ENCODE measurements at places on chromosomes 3 and 15.

DNA sequence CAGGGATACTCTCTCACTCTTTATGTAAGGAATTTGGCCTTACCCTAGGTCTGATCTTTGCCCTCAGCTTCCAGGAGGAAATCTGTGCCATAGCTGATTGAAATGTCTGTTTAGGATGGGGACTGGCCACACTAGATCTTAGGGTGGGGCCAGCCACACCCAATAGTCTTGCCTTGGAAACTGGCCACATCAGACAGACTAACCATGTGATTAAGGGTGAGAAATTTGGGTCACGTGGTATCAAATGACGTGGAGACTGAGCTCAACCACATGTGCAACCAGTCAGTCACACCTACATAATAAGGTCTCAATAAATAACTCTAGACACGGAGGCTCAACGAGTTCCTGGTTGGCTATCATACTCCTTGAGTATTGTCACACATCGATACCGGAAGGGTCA is 113.5 kb downstream of the CNTN3 start:
- no peak for DNase-seq

DNA sequence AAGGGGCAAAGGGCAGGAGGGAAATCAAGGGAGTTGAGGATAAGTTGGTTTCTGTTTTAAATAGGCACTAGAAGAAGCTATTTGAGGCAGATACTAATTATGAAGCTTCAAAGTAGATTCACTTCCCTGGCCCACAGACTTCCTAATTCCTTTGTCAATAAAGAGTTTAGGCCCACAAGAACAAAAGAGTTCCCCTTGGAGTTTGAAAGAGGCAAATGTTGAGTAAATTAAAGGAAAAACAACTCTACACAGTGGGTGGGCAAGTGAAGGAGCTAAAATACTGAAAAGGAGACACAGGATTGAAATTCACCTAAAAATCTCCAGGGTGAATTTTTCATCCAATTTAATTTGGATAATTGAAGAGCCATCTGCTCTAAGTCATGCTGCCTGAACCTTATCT is 411.7 kb upstream of the RORA start:
- DNase-seq = no peak

DNA sequence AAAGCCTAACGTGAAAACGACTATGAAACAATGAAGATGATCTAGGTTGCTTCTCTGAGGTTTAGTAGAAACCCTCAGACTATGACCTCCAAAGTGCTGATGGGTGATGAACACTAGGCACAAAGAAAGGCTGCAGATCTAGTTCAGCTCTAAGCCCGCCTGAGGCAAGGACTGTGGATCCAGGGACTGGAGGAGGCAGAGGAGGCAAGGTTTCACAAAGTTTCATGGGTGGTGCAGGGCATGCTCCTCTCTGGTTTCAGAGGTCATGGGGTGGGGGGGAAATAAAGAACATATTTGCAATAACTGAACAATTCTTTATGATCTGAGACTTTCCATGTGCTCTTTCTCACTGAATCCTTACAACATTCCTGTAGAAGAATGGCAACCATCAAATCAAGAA is 679.2 kb downstream of the NTRK3 start:
- DNase-seq = no peak

GRCh38 chr15:95577927-95578326 is 752.6 kb upstream of the NR2F2 start:
- DNase-seq = no peak

GRCh38 chr3:128466840-128467541 is at the start of gene DNAJB8:
Gene DNAJB8, minus strand, starts transcription at chr3:128466890. Its CDS starts 3,645 bp downstream, at chr3:128463245.
- no peak for DNase-seq

DNA sequence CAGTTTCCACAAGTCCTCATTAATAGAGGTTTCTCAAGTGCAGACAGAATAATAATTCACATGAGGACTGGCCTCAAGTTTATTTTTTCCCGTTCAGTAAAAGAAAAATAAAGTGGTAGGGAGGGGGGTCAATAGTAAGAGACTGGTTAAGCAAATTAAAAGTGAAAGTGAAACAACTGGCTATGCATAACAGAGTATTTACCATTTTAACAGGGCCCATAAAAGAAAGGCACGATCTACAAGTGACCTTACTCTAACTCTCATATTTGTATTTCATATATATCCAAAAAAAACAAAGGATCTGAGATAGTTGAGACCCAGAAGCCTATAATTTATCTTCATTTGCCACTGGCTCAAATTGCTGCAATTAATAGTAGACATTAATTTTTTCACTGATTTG is 686.3 kb downstream of the NTRK3 start:
- no peak for DNase-seq

GRCh38 chr15:68389041-68389930 is 42.7 kb downstream of the ITGA11 start:
- DNase-seq = no peak

Data from NCI-H2029 treated with DMSO at 0.1 percent for 48 hours (cell line).